Heart right ventricle (tissue), 16 donors: ENCODE measurements at places on chromosomes 2 and 18. TPM values are rescaled to one million over a fixed set of nuclear protein-coding genes. Genes with fewer than 3 reads are reported as not detected.
A peak's percentile ranks its signal among the peaks of the same experiment; 100 is the strongest.

GRCh38 chr2:187527262-187527661 lies 27.0 kb downstream of the TFPI start:
- peak overlapping the region; percentile 45 for H3K27ac ChIP-seq
- no peak for DNase-seq
- H3K4me1 ChIP-seq: peaks cover 20% of the 10 kb centered on the region
- H3K27me3 ChIP-seq: no peaks in the 10 kb centered on the region

DNA sequence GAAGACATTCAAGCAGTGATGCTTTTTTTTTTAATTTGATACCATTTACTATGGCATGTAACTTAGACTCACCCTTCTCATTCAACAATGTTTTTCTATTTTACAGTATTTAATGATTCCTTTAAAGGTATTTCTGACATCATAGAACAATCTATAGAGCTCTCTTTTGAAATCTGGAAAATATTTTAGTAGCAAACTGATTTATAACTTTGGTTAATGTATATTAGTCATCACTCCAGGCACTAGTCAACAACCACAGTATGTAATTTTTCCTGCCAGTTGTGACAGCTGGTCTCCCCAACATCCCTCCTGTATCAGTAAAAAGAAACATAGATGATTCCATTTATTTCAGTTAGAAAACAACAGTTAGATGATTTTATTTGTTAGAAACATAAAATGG lies 122.9 kb downstream of the LCLAT1 start:
- H3K27ac ChIP-seq: no peak overlapping the region
- H3K4me1 ChIP-seq: peaks cover 22% of the 10 kb centered on the region
- no peaks in the 10 kb centered on the region for H3K36me3 ChIP-seq
- DNase-seq: no peak

Gene GREB1L
- total RNA-seq: 11.1 TPM

Gene ROCK2
- total RNA-seq: 29.7 TPM

Gene RBM44
- 0.28 TPM for total RNA-seq

DNA sequence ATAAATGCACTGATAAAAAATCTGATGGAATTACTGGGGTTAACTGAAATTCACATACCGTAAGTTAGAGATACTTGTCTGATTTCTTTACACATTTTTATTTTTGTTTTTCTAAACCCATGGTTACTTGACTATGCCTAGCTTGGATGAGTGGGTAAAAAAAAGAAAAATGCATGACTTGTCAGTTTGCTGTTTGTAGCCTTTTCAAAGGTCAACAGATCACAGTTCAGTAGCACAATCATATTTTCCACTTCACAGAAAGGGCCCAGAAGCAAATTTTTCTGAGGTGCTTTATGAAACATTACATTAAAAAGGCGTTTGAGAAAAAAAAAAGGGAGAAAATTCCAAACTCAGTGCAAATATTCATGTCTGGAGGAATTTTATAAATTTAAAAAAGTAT lies 16.4 kb downstream of the SLC16A14 start:
- peaks cover 5% of the 10 kb centered on the region for H3K4me1 ChIP-seq
- H3K4me3 ChIP-seq: no peak overlapping the region
- no peak for DNase-seq
- H3K27me3 ChIP-seq: no peaks in the 10 kb centered on the region
- H3K27ac ChIP-seq: no peak overlapping the region

Gene TMEM150A
- total RNA-seq: 7.6 TPM

GRCh38 chr2:144304202-144304601 lies 215.7 kb downstream of the ZEB2 start:
- no peaks in the 10 kb centered on the region for H3K4me1 ChIP-seq
- H3K36me3 ChIP-seq: no peaks in the 10 kb centered on the region
- no peak overlapping the region for H3K4me3 ChIP-seq
- no peak overlapping the region for H3K27ac ChIP-seq

- DNase-seq: no peak
- no peaks in the 10 kb centered on the region for H3K27me3 ChIP-seq
- no peak overlapping the region for H3K27ac ChIP-seq
- H3K4me1 ChIP-seq: peaks cover 42% of the 10 kb centered on the region
- H3K36me3 ChIP-seq: no peaks in the 10 kb centered on the region
Measured at GRCh38 chr2:134320930-134321329, 67.1 kb downstream of the MGAT5 start.

GRCh38 chr2:190722061-190722759 lies 73.3 kb downstream of the NAB1 start:
- no peaks in the 10 kb centered on the region for H3K36me3 ChIP-seq
- peak overlapping the region; percentile 66 for H3K27ac ChIP-seq
- no peak overlapping the region for H3K4me3 ChIP-seq
- H3K4me1 ChIP-seq: peaks cover 16% of the 10 kb centered on the region
- no peaks in the 10 kb centered on the region for H3K27me3 ChIP-seq

DNA sequence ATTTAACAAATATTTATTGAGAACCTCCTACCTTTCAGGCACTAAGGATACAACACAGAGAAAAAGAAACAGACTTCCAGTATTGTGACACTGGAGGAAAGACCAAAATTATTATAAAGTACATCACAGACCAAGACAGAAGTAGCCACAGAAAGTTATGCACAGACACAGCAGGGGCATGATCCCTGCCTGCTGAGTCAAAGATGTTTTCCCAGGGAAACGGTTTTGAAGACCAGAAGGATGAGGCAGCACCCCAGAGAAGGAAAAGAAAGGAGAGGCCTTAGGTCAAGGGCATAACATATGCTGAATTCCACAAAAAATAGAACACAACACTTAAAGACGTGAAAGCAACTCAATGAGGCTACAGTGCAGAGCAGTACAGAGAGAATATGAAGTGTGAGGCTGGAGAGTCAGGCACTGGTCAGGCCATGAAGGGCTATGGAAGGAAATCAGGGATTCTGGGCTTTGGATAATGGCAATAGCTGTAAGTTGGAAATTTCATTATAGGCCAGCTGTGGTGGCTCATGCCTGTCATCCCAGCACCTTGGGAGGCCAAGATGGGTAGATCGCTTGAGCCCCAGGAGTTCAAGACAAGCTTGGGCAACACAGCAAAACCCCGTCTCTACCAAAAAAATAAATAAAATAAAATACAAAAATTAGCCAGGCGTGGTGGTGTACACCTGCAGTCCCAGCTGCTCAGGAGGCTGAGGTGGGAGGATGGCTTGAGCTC lies 8.2 kb downstream of the ADAM17 start:
- no peak overlapping the region for H3K4me3 ChIP-seq
- no peaks in the 10 kb centered on the region for H3K27me3 ChIP-seq
- H3K27ac ChIP-seq: no peak overlapping the region
